ENCODE measurements at places on chromosomes 12 and 14.

DNA sequence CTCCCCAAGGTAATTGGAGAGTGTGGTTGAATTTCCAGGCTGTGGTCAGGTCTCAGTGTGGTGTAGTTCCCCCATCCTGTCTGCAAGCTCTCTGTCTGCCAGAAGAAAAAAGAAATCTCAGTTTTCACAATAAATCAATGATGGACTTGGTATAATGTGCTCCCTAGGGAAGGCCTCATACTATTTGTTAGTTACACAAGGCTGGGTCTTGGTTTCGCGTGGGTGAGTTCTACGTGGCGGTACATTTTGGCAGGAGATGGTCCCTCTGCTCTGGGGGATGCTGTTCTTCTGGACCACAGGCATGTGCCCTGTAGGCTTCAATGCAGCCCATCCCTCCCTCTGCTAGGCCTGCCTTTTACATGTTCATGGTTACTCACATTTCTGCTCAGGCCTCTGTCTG is 206.4 kb upstream of the PELI2 start:
- H3K27ac ChIP-seq = no peak overlapping the region
- no peaks in the 10 kb centered on the region for H3K4me1 ChIP-seq
- peaks cover 3% of the 10 kb centered on the region for H3K27me3 ChIP-seq
- DNase-seq = no peak
- H3K4me3 ChIP-seq = no peak overlapping the region

- DNase-seq = no peak
- H3K4me3 ChIP-seq = no peak overlapping the region
- H3K27me3 ChIP-seq = no peaks in the 10 kb centered on the region
Observed at GRCh38 chr12:96212456-96213375, 18.5 kb downstream of the ELK3 start.

DNA sequence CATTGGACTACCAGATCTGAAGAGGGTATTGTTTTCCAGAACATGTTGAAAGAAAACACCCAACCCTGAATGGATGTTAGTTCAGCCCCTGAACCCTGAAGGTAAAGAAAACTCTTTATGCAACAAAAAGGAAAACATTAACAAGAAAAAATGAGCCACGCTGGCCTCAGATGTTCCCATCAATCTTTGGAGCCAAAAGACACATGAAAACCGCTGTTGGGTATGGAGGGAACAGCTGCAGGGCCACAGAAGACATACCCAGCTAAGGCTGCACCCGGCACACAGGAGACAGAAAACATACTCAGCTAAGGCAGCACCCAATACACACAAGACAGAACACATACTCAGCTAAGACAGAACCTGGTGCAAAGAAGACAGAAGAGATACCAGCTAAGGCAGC is 51.3 kb upstream of the GALNT9 start:
- no peak overlapping the region for H3K27ac ChIP-seq
- no peaks in the 10 kb centered on the region for H3K4me1 ChIP-seq
- H3K36me3 ChIP-seq = no peaks in the 10 kb centered on the region
- no peak for DNase-seq

- peaks cover 57% of the 10 kb centered on the region for H3K4me1 ChIP-seq
- H3K36me3 ChIP-seq = peaks cover 28% of the 10 kb centered on the region
- no peaks in the 10 kb centered on the region for H3K27me3 ChIP-seq
- H3K27ac ChIP-seq = peak overlapping the region; percentile 90
- peak overlapping the region; percentile 66 for H3K4me3 ChIP-seq
Observed at GRCh38 chr14:91021991-91022621, 38.3 kb downstream of the RPS6KA5 start.

GRCh38 chr14:24794644-24795305 is 160.8 kb upstream of the GZMB start:
- H3K4me1 ChIP-seq = peaks cover 6% of the 10 kb centered on the region
- peaks cover 6% of the 10 kb centered on the region for H3K27me3 ChIP-seq
- no peaks in the 10 kb centered on the region for H3K36me3 ChIP-seq
- no peak overlapping the region for H3K27ac ChIP-seq

DNA sequence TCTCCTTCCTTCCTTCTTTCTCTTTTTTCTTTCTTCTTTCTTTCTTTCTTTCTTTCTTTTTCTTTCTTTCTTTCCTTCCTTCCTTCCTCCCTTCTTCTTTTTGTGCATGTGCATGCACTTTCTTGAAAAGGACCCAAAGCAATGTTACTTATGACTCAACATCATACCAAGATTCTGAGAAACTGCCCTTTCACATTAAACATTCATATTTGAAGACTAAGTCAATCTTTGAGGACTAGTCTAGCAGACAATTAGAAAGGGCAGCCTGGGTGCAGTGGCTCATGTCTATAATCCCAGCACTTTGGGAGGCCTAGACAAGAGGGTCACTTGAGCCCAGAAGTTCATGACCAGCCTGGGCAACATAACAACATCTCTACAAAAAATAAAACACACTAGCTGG is 212.8 kb upstream of the KITLG start:
- no peak for DNase-seq
- H3K27ac ChIP-seq = no peak overlapping the region
- no peak overlapping the region for H3K4me3 ChIP-seq

DNA sequence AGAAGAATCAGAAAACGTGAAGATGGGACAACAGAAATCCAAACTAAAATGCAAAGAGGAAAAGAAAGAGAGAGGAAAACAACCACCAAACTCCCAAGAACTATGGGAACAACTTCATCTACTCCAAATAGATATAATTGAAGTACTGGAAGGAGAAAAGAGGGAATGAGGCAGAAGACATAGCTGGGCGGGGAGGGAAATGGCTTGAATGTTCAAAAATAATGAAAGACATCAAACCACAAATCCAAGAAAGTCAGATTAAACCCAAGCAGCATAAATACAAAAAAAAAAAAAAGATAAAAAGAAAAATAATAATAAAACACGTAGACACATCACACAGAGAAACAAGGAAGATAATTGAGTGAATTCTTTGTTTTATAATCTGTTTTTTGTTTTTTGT is 12.3 kb upstream of the HSP90B1 start:
- DNase-seq = no peak
- no peak overlapping the region for H3K4me3 ChIP-seq
- H3K36me3 ChIP-seq = peaks cover 4% of the 10 kb centered on the region

Data from activated T-helper 2 cell treated with anti-CD3 and anti-CD28 coated beads, Interferon-gamma antibody, Interleukin-2, Interleukin-4, amounts not matched to agents 10 μg/mL and 5 μg/mL and 100 μg/mL, durations not matched to agents 14 hours and 24 hours and 36 hours (primary cell).